ENCODE measurements at places on chromosomes 1 and 21. TPM values are rescaled to one million over a fixed set of nuclear protein-coding genes. Genes with fewer than 3 reads are reported as not detected.

SPATA1 gene
- polyA plus RNA-seq = 0.68 TPM

DNA sequence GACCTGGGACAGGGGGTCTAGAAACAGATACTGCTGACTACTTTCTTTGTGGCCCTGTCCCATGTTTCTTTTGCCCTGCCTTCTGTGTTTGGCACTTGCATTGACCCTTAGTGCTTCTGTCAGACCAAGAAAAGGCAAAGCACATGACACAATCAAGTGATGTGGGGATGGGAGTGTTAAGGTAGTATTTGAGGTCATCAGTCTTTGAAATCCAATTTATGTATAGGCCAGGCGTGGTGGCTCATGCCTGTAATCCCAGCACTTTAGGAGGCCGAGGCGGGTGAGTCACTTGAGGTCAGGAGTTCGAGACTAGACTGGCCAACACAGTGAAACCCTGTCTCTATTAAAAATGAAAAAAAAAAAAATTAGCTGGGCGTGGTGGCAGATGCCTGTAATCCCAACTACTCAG, 26.0 kb downstream of the SERBP1 start:
- DNase-seq = peak; percentile 42

KCND3 gene
- polyA plus RNA-seq = 0.08 TPM

GRCh38 chr1:154468535-154469250, 33.3 kb upstream of the TDRD10 start:
- DNase-seq = no peak

- DNase-seq = no peak
Measured at GRCh38 chr1:170789063-170789462, 125.1 kb downstream of the PRRX1 start.

DNA sequence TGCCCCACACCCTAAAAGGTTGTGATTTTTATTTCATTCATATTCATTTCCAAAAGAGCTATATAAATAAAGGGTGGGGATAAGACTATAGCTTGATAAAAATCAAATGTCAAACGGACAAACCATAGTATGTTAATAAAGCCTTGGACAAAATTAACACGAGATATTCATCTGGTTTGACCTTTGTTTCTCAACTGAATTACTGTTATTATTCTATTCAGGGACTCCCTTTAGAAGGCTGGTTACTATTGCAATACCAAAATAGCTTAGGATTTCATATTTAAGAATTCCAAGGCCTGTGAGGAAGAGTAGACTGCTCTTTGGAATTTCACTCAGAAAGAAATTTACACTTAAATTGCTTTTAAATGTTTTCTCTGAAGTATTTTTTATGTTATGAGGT, 10.2 kb upstream of the PALMD start:
- no peak for DNase-seq

DNA sequence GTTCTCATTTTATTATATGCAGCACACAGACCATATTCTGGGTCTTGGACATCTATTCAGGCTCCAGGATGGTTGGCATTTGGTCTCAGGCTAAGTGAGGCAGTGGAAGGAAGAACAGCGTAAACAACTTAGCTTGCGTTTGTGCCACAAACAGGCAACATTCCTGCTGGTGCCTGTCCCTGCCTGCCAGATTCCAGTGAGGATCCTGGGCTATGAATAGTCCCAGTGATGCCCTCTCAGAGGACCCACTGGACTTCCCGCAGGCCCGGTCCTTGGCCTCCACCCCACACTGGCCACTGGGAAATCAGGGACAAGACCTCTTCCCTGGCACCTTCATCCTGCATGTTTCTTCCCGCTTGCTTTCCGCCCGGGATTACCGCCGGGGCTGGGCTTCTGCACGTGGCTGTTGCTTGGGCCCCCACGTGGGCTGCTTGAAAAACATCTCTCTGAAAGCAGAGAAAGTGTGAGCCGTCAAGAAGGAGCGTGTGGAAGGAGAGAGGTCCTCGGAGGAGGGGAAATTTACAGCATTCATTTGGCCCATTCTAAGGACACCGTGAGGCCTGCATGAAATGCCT, 145.1 kb upstream of the WNT4 start:
- DNase-seq = no peak

DNA sequence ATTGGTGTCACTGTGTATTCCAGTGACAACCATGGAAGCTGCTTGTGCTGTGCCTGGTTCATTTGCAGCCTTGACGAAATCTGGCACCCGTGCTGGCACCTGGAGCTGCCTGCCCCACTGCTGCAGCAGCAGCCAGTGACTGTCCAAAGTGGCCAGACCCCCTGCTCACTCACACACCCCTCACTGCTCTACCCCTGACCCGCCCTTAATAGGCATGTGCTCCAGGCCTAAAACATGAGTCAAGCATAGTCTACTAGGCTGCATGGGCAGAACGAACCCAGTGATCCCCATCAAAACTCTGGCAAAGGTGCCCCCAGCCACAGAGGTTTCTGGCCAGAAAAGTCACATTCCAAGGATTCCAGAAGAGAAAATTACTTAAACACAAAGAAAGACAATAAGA, 7.7 kb downstream of the PRAMEF1 start:
- DNase-seq = no peak

- peak; percentile 89 for DNase-seq
Measured at GRCh38 chr1:25820247-25821111, 725 bp downstream of the MTFR1L start.

DNA sequence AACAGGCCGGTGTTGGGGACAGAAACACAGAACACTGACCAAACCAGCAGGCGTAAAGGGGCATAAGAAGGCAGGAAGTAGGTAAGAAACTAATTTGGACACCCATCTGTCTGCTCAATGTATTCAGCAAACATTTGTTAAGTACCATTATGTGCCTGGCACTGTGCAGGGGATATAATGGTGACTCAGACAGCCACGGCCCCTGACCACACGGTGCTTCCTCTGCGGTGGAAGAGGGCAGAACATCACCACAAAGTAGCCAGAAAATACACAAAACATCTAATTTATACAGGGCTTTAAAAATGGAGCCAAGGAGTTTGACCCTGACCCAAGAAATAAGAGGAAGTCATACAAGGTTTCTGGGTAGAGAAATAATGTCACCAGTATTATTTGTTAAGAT, 12.9 kb downstream of the DNAJC11 start:
- no peak for DNase-seq

- no peak for DNase-seq
Measured at GRCh38 chr21:31014891-31015290, 23.4 kb downstream of the KRTAP19-8 start.

DNA sequence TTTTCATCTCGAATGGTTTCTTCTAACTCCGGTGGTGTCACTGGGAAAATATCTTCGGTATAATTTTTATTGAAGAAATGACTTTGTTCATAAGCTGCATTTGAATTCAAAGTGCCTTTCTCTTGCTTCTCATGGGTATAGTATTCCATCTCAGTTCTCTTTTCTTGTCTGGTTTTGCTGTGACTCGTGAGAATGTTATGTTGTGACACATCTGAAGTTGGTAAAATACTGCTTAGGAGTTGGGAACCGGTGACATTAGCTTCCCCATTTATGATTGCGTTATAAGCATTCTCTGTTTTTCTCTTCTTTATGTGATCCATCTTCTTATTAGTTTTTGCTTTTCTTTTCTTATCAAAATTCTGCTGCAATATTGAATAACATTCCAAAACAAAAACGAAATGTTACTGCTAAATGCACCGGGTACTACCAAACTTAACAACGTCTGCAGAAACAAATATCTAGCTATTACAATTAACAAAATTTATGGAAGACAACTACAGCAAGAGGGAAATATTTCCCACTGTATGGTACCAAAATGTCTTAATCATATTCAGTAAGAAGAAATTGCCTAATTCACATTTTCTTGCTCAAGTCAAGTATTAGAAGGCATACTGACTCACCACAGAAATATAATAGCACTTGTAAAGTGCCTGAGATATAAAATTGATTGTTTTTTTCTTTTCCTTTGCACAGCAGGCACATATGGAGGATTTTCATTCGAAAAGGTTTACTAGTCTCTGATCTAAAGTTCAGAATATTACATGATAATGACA, 15.5 kb downstream of the LRIF1 start:
- DNase-seq = peak; percentile 44

DNA sequence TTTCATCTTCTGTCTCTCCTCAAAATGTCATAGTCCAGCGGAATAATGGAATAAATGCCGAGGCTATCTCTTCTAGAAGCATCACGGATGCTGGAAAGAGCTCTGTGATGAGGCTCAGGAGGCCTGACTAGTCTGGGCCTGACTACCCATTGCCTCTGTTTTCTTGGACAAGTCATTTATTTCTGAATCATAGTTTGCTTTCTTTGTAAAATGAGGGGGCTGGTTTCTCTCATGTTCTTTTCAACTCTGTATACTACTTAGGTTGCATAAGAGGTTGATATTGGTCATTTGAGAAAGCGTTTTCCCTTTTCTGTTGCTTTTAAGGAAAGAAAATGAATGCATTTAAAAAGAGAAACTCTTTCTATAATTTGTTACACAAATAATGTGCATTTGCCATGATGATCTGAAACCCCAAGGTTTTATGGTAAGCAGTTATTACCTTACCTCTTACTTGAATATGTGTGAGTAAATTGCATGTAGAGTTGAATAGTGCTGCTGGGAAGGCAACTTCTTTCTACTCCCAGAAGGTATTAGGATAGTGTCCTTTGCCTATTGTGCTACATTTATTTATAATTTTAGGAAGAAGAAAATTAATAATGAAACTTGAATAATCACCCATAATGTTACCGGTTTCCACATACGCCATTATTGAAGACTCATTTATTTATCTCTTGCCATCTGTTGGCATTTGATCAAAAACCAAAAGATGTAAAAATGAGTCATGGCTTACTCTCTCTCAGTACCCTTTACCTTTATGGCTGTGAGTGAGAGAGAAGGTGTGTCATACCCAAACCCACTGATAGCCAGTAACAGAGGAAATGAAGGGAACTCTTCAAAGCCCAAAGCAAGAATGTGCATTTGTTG, 179.1 kb downstream of the FASLG start:
- DNase-seq = peak; percentile 65

GRCh38 chr1:90572446-90572845, 144.7 kb downstream of the BARHL2 start:
- DNase-seq = no peak

DNA sequence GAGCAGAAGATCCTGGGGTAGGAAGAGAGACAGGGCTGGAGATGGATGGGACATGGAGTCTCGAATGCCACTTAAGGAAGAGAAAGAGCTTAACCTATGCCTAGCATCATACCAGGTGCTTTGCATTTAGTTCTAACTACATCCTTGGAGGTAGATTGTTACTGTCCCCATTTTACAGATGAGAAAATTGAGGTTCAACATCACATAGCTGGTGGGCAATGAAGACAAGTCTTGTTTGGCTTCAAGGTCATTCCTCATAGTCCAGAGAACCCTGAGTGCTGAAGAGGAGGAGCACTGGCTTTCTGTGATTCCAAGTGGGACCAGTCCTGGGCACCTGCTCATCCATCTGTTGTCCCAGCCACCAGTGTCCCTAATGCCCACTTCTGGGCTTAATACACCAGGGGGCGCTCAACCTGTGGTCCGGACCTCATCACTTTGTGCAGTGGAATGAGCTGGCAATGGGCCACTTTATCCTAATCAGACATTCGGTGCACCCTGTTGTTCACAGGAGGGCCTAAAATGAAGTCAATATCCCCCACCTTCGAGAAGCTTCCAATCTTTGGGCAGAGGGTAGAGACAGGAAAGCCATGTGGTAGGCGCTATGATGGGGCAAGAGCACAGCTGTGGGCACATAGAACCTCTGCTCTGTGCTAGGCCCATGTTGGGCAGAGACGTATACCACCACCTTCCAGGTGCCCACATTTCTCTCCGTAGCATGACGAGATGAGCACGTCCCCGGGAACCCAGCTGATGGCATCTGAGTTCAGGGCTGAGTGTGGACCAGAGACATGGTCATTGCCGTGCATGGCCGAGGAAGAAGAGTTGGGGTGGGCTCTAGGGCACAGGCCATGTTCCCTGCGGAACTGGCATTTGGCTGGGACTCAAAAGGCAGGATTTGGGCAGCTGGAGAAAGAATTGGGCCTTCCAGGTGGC, 9.2 kb downstream of the RPS6KA1 start:
- peak; percentile 73 for DNase-seq
